ENCODE measurements at places on chromosomes 12 and 14. TPM values are rescaled to one million over a fixed set of nuclear protein-coding genes. Genes with fewer than 3 reads are reported as not detected.

GRCh38 chr12:123441523-123442164 lies 5.2 kb upstream of the RILPL2 start:
- H3K36me3 ChIP-seq = no peaks in the 10 kb centered on the region
- no peaks in the 10 kb centered on the region for H3K27me3 ChIP-seq
- peaks cover 32% of the 10 kb centered on the region for H3K4me1 ChIP-seq
- no peak overlapping the region for H3K4me3 ChIP-seq
- H3K27ac ChIP-seq = no peak overlapping the region

GRCh38 chr12:857611-858010 lies 91.9 kb downstream of the RAD52 start:
- H3K36me3 ChIP-seq = no peaks in the 10 kb centered on the region
- no peak overlapping the region for H3K4me3 ChIP-seq
- peaks cover 6% of the 10 kb centered on the region for H3K4me1 ChIP-seq
- H3K27me3 ChIP-seq = no peaks in the 10 kb centered on the region

DNA sequence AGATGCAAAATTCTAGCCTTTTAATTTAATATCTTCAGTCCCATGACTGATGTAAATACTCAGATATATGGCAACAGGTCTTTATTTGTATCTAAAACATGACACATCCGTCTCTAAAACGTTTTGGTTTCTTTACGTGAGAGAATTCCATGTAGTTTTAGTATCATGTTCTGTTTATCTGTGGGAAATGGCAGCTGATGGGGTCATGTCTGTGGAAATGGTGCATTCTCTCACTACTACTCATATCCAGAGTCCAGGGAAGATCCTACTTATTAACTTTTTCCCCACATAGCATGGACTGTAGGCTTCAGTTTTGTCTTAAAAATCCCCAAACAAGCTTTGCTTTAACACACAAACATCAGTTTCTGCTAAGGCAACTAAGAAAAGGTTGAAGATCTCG lies 53.8 kb downstream of the SPTLC2 start:
- no peak for DNase-seq
- H3K27ac ChIP-seq = no peak overlapping the region
- H3K4me3 ChIP-seq = no peak overlapping the region
- H3K4me1 ChIP-seq = no peaks in the 10 kb centered on the region

DNA sequence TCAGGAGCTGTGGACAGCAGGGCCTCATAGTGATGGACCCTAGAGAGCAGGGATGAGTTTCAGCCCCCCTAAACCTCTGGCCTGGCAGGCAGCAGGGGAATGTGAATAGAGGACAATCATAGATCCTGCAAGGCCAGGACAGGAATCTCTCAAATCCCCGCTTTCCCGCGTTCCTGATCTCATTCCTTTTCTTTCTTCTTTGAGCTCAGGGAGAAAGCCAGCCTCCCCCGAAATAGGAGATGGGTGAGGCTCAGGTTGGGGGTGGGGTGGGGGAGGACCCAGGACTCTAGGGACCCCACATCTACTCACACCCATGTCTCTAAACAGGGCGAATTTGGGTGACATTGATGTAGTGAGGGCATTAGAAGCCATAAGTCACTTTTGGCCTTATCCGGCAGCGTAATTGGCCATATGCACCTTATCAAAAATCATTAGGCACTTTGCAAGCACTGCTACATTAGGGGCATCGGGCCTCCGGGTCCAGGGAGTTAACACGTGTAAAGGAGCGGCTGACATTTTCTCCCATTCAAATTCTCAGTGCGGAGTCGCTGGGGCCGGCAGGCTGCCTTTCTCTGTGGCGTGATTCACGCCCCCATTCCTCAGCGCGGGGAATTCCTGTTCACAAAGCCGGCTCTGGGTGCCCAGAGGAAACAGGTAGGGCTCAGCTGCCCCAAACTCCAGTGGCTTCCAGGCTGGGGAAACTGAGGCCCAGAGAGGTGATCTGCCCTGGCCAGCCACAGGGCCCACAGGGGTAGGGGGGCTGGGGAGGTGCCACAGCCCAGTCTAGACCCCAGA lies 1.5 kb downstream of the LHX5 start:
- H3K27ac ChIP-seq = no peak overlapping the region
- peaks cover 20% of the 10 kb centered on the region for H3K4me1 ChIP-seq
- peaks cover 100% of the 10 kb centered on the region for H3K27me3 ChIP-seq
- no peak overlapping the region for H3K4me3 ChIP-seq
- no peak for DNase-seq

DNA sequence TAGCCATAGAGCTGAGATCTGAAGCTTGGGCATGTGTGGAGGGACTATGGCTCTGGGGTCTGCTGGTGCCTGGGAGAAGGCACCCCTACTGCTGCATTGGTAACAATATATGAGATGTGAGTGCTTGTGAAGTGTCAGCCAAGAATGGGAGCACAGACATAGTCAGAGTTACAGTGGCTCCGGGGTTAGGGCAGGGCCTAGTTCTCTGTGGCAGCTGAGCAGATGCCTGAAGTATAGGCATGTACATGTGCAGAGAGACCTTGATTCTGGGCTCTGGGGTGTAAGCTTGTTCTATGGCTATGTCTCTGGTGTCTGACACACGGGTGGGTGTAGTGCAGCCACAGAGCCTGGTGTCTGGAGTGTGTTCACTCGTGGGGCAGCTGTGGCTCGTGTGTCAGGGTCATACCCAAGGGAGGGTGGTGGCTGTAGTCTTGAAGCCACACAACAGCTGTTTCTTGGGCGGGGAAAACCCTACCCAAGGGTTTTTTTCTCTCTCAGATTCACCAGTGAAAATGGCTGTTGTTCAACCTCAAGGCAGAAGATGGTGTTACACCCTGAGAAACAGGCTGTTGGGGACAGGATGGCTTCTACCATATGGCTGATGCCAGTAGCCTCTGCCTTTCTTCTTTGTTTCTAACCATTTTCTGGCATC lies 11.9 kb upstream of the TCL1A start:
- no peaks in the 10 kb centered on the region for H3K36me3 ChIP-seq
- H3K4me3 ChIP-seq = no peak overlapping the region
- H3K27ac ChIP-seq = no peak overlapping the region
- H3K27me3 ChIP-seq = peaks cover 11% of the 10 kb centered on the region
- H3K4me1 ChIP-seq = no peaks in the 10 kb centered on the region

The MYRFL gene
- 0.39 TPM for total RNA-seq

The BDKRB2 gene
- total RNA-seq = 0.78 TPM

The GZMB gene
- total RNA-seq = 1.0 TPM

Measured in heart right ventricle (tissue), 16 donors.